ENCODE measurements at places on chromosomes 2 and 18.

GRCh38 chr2:100616841-100617390 is 54.1 kb downstream of the PDCL3 start:
- DNase-seq: no peak

DNA sequence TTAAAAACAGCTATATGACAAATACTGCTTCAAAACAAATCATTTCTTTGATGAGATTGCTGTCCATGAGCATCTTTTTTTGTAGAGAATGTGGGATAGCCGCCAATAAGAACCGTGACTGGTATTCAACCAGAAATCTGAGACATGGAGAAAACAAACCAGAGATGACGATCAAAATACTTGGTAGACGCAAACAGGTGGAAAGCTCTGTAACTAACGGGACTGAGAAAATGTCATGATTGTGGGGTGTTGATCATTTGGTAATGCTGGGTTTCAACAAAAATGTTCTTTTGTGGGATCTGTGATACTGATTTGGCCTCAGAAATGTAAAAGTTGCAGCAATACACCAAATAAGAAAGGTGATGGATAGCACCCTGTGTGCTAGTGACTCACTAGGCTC is 364.8 kb downstream of the NYAP2 start:
- no peak for DNase-seq

DNA sequence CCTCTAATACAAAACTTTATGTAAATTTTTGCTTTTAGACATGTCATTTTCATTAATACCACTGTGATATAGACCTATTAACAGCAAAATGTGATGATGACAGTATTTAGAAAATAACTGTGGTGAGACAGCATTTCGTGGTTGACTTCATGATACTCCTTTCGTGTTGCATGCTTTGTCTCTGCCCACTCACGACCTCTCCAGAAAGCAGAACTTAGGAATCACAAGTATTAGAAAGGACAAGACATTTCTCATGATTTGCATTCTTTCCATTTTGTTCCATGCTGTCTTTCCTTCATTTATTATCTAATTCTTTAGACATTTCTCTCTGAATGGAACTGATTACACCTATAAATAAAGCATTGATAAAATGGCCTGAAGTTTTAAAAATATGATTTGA is 85.2 kb upstream of the POU3F3 start:
- no peak for DNase-seq

DNA sequence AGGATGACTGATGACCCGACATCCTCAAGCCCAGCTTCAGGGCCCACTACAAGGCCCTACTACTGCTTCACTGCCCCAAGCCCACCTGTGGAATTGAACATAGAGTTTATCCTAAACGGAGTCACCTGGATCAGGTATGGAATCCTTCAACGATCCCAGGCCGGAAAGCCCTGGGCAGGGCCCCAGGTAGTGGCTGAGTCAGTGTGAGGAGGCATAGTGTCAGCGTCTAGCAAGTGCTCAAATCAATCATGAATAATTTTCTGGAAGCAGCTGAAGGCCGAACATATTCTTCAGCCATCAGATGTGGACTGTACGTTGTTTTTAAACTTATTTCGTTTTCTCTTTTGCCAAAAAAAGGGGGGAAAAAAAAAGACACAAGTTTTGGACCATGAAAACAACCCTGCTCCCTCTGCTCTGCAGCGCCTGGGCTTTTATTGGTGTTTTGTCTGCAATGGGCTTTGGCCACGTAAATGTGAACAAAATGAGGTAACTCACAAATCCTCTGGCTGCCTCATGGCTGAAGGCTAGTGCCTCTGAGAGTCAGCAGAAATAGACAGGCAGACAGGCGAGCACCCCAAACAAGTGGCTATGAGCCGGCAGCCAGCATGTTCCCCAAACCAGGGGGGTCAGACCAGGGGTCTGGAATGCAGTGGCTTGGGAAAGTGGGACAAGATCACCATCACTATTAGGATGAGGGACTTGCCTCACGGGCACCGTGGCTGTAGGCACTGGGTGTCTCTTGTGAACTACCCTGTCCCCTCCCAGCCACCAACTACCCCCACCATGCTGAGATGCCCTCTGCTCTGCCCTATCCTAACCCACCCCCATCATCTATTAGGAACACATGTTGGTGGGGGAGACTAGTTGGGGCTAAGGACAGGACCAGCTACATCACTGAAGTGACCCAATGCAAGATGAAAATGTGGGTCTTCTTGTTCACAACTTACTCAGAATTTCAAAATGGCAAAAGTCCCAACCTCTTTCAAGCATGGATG is 51.4 kb downstream of the TTC32 start:
- no peak for DNase-seq

GRCh38 chr2:181224866-181225265 is 232.3 kb upstream of the ITGA4 start:
- no peak for DNase-seq

DNA sequence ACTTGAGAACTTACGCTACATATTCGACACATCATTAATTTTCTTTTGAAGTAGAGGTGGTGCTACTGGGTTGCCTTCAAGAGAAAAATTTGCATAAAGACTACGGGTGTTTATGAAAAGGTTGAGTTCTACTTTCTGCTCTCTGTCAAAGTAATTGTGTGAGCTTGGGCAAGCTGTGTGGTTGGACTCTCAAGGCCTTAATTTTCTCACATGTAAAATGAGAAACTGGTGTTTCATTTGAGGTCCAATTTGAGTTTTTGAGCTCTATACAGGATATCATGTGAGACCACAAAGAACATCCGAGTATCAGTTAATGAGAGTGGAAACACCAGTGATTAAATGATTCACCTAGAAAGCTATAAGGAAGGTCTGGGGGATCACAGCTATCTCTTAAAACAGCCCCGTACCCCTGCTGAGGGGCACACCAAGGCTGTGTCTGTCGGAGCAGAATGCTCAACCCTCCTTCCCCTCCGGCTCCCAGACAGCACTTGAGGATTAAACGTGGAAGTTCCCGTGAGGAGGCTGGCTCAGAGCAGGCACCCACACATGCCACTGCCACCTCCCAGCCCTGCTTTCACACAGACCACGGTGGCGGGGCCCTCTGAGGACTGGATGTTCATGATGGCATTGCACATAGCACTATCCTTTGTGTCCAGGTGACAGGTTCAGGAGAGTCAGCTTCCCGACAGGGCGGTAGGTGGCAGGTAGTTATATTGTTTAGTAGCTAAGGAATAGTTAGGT is 191.8 kb downstream of the RNF144A start:
- no peak for DNase-seq

- DNase-seq: no peak
Measured at GRCh38 chr2:188628989-188629752, 337.5 kb downstream of the GULP1 start.

- no peak for DNase-seq
Measured at GRCh38 chr18:78618726-78619125, 360.9 kb upstream of the SALL3 start.

GRCh38 chr2:117818921-117819320 is 4.4 kb downstream of the DDX18 start:
- no peak for DNase-seq

GRCh38 chr18:54440292-54440691 is 82.6 kb downstream of the C18orf54 start:
- no peak for DNase-seq

DNA sequence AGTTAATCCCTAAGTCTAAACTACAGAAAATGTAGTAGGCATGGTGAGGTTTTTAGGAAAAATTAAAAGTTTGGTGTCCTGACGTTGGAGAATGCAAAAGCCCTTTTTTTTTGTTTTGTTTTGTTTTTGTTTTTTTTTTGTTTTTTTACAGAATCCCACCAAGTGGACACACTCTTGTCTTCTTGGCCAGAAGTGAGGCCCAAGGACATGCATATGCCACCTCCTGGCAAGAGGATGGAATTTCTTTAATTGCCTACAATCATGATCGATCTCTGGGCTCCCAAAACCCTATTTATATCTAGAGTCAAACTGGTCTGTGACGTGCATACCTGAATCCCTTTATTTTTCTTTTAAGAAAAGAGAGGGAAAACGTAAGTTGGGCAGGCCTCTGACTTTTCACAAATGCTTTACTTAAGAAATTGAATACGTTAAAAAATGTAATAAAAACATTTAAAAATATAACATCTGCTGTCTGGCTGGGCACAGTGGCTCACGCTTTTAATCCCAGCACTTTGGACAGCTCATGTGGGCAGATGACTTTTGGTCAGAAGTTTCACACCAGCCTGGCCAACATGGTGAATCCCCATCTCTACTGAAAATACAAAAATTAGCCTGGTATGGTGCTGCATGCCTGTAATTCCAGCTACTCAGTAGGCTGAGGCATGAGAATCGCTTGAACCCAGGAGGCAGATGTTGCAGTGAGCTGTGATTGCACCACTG is 502.7 kb downstream of the CBLN2 start:
- DNase-seq: no peak

DNA sequence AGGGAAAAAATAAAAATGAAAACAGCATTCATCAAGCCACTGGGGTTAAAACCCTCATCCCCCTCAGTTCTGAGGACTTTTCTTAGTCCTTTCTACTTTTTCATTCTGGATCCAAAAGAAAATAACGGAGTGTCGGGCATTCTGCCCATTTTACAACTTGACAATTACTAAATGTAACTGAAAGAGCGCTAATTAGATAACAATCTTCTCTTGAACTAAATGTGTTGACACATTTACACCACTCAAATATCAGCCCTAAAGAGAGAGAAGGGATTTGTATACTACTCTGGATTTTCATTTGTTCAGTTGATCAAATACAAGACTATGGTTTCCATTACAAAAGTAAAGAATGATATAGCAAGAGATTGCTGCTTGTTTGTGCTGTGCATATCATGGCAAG is 27.5 kb downstream of the ABCA12 start:
- no peak for DNase-seq

- DNase-seq: no peak
Measured at GRCh38 chr2:50820176-50820575, 211.8 kb downstream of the NRXN1 start.

DNA sequence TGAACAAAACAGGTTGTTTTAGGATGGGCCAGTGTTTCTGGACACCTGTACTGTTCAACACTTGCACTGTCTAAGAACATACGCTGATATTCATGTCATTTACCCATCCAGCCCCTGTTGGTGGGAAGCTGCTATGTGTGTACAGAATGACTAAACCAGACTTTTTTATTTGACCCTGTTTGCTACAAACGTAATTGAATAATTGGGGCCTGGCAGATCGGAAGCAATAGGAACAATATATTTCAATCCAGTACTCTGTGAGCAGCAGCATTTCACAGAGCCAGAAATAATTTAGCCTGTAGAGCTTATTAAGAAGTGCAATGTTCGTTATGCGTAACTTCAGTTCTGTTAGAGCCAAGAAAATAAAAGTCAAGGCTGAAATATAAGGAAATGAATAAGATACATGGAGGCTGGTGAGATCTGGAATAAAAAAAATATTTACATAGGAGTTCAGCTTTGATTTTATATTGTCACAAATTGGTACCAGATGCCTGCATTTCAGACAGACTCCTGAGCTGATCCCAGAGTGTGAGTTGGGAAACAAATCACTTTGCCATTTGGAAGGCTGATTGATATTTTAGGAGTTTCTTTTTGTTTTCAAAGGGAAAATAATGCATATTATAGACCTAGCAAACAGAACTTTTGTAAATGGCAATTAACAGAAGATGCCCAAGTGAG is 19.7 kb downstream of the CABLES1 start:
- no peak for DNase-seq

DNA sequence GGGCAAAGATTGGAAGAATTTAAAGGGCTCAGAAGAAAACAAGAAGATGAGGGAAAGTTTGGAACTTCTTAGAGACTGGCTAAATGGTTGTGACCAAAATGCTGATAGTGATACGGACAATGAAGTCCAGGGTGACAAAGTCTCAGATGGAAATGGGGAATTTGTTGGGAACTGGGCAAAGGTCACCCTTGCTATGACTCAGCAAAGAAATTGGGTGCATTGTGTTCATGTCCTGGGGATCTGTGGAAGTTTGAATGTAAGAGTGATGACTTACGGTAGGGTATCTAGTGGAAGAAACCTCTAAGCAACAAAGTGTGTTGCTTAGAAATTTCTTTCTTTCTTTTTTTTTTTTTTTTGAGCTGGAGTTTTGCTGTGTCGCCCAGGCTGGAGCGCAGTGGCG is 6.0 kb upstream of the IL1A start:
- DNase-seq: no peak

DNA sequence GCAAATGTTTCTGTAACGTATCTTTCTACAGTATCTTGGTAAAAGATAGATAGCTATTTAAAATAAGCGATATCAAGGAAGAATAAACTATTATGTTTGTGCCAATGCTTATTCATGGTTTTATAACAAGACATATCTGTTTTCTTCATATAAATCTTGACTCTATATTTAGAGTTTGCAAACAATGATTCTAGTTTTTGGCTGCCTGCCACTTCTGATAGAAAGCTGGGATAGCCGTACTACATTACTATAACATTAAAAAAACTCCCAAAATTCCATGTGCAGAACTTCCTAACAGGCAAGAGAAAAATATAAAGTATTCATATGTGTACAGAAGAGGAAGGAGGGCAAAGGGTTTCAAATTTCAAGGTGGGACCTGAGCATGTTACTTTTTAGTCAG is 985.0 kb downstream of the BCL11A start:
- DNase-seq: no peak

DNA sequence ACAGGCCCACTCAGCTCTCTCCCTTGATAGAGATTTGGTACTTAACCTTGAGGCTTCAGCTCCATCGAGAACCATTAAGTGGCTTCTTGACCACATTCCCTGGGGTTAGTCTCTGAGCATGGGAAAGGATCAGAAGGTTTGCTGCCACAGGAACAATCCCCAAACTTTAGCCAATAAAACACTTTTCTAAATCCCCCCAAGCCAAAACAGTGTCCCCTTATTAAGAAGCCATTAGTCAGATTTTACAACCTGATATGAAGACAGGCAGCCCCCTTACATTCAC is 37.7 kb upstream of the SLC8A1 start:
- DNase-seq: no peak

GRCh38 chr2:8857709-8858108 is 20.3 kb upstream of the KIDINS220 start:
- DNase-seq: no peak

DNA sequence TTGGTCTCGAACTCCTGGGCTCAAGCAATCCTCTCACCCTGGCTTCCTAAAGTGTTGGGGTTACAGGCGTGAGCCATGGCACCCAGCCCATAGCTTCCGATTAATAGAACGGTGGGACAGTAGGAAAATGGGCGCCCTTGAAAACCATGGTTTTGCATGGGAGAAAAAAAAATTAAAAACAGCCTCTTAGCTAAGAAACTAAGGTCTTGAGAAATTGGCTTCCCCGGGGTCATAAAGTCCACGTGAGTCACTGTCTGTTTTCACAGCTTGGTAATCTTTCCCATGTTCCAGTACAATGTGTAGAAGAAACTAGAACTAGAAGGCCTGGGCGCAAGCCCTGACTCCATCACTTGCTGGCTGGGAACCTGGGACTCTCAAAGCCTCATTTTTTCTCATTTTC is 20.7 kb downstream of the B3GNT2 start:
- no peak for DNase-seq

GRCh38 chr18:33010149-33010548 is 237.3 kb upstream of the KLHL14 start:
- DNase-seq: no peak

GRCh38 chr2:112880091-112880531 is 30.9 kb upstream of the IL37 start:
- no peak for DNase-seq

GRCh38 chr2:113791697-113792590 is 35.5 kb upstream of the SLC35F5 start:
- no peak for DNase-seq

GRCh38 chr2:148484066-148484465 is 160.5 kb upstream of the EPC2 start:
- DNase-seq: no peak

GRCh38 chr2:195659982-195660890 is 3.2 kb downstream of the SLC39A10 start:
- peak; percentile 75 for DNase-seq

- DNase-seq: no peak
Measured at GRCh38 chr2:1556776-1557466, 143.7 kb downstream of the TPO start.
